Aortic smooth muscle cell (primary cell): ENCODE measurements at places on chromosomes 7 and 10. TPM values are rescaled to one million over a fixed set of nuclear protein-coding genes. Genes with fewer than 3 reads are reported as not detected.

The SOSTDC1 gene
- total RNA-seq = 0.81 TPM in 1 of 2 replicates, not detected in the other

The CAMK2B gene
- total RNA-seq = 1.3 and 2.9 TPM in 2 replicates

The TAS2R4 gene
- 0.99 and 1.2 TPM in 2 replicates for total RNA-seq

The MKX gene
- total RNA-seq = 0.25 TPM in 1 of 2 replicates, not detected in the other

The NUTM2B gene
- 0.13 and 0.31 TPM in 2 replicates for total RNA-seq

The ANKRD30A gene
- total RNA-seq = not detected in 2 replicates

The LRRD1 gene
- 0.12 and 0.13 TPM in 2 replicates for total RNA-seq

The CRHR2 gene
- not detected in 2 replicates for total RNA-seq

The RBM20 gene
- total RNA-seq = 0.66 and 1.1 TPM in 2 replicates

The IDI2 gene
- total RNA-seq = not detected in 2 replicates

The FBXL15 gene
- total RNA-seq = 9.9 TPM in 2 replicates

The PPP1R9A gene
- total RNA-seq = 0.81 and 0.92 TPM in 2 replicates

The SPOCK2 gene
- total RNA-seq = 0.26 and 0.37 TPM in 2 replicates

The TET1 gene
- 1.2 and 3.4 TPM in 2 replicates for total RNA-seq

The NUPR2 gene
- not detected in 2 replicates for total RNA-seq

The KIAA1217 gene
- 1.6 and 5.2 TPM in 2 replicates for total RNA-seq

The CYP2C9 gene
- total RNA-seq = not detected in 2 replicates

The OGDHL gene
- 0.26 and 0.68 TPM in 2 replicates for total RNA-seq

The AFAP1L2 gene
- 0.06 and 0.13 TPM in 2 replicates for total RNA-seq

The WDFY4 gene
- total RNA-seq = under 0.01 and 0.26 TPM in 2 replicates

The KLLN gene
- total RNA-seq = 0.40 and 0.56 TPM in 2 replicates

The FAM20C gene
- total RNA-seq = 71.9 and 93.0 TPM in 2 replicates

The LRRC4 gene
- total RNA-seq = 0.06 and 0.13 TPM in 2 replicates

The TMEM196 gene
- not detected in 2 replicates for total RNA-seq

The GALNT17 gene
- total RNA-seq = not detected in 2 replicates

The CYP2W1 gene
- not detected in 2 replicates for total RNA-seq

The PTPRE gene
- total RNA-seq = 1.7 and 3.8 TPM in 2 replicates

The CEP55 gene
- 32.0 and 48.1 TPM in 2 replicates for total RNA-seq

The NFE2L3 gene
- total RNA-seq = 0.31 and 0.79 TPM in 2 replicates

The IKZF1 gene
- total RNA-seq = not detected in 2 replicates
